ENCODE measurements at places on chromosomes 2 and 18. TPM values are rescaled to one million over a fixed set of nuclear protein-coding genes. Genes with fewer than 3 reads are reported as not detected.

Gene REG1B
- total RNA-seq, result not detected

Gene DHRS9
- 1.6 TPM for total RNA-seq

Gene ETAA1
- 27.7 TPM for total RNA-seq

Gene IRS1
- total RNA-seq, result 16.1 TPM

Gene WDR12
- 36.8 TPM for total RNA-seq

Gene C1QL2
- total RNA-seq, result not detected

Gene CCDC148
- total RNA-seq, result 2.1 TPM

Measured in tongue (tissue), 3 donors.